Regular cardiac myocyte (primary cell): ENCODE measurements at places on chromosomes 1 and 21. TPM values are rescaled to one million over a fixed set of nuclear protein-coding genes. Genes with fewer than 3 reads are reported as not detected.

CAMK1G gene
- total RNA-seq = 0.77 and 0.85 TPM in 2 replicates

PPM1J gene
- 1.5 and 2.3 TPM in 2 replicates for total RNA-seq

KCNJ9 gene
- total RNA-seq = under 0.01 TPM in 1 of 2 replicates, not detected in the other

MIXL1 gene
- total RNA-seq = not detected in 2 replicates

ESRRG gene
- under 0.01 TPM in 1 of 2 replicates, not detected in the other for total RNA-seq

ZNF648 gene
- not detected in 2 replicates for total RNA-seq

CASQ1 gene
- total RNA-seq = under 0.01 TPM in 1 of 2 replicates, not detected in the other

IFI44L gene
- 9.2 and 22.8 TPM in 2 replicates for total RNA-seq

RHBG gene
- not detected in 2 replicates for total RNA-seq

VPS13D gene
- total RNA-seq = 21.9 and 34.4 TPM in 2 replicates

C8B gene
- not detected in 2 replicates for total RNA-seq

ETNK2 gene
- 1.2 and 3.7 TPM in 2 replicates for total RNA-seq

RBP7 gene
- not detected in 2 replicates for total RNA-seq

SPRR2G gene
- total RNA-seq = not detected in 2 replicates

KCNA3 gene
- total RNA-seq = 0.28 TPM in 1 of 2 replicates, not detected in the other

RHEX gene
- total RNA-seq = not detected in 2 replicates

CD58 gene
- total RNA-seq = 13.8 and 15.5 TPM in 2 replicates
